NCI-H774 (cell line): ENCODE measurements at places on chromosomes 2 and 18.

DNA sequence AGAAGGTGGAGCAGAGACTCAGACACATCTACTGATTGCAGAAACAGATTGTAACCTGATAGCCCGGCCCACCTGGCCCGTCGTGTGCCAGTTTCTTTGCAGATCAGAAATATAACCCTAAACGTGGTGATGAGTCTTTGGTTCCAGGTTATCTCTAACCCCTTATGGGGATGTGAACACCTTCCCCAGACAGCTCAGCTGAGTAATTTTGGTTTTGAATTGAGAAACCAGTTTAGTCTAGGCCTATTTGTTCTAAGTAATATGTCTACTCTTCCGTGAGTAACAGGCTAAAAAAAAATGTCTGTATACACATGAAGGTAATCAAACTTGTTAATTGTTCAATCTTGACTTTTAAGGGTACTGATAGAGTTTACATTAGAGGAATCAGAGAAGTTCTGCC lies 35.7 kb downstream of the RASGRP3 start:
- no peak for DNase-seq

DNA sequence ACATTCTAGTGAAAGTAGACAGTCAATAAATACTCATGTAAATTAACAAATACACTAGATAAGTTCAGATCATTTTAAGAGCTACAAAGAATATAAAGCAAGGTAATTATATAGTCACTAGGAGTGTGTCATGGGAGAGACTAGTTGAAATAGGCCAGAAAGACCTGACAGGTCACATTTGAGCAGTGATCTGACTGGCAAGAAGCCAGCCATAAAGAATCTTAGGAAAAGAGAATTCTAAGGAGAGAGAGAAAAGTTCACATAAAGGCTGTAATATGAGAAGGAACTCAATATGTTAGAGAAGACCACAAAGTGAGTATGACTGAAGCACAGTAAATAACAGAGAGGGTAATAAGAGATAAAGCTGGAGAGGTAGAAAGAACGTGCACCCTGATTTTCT lies 31.2 kb downstream of the VSNL1 start:
- no peak for DNase-seq

- no peak for DNase-seq
These were observed 216.5 kb upstream of the FN1 start for GRCh38 chr2:215652388-215652787.

- no peak for DNase-seq
These were observed 178.1 kb downstream of the NCKAP5 start for GRCh38 chr2:133390156-133390555.

- no peak for DNase-seq
These were observed 35.8 kb upstream of the DYNAP start for GRCh38 chr18:54555286-54555685.

GRCh38 chr2:96546321-96546720 lies 9.8 kb downstream of the ARID5A start:
- DNase-seq = no peak

GRCh38 chr2:80531319-80531718 lies 226.8 kb upstream of the LRRTM1 start:
- no peak for DNase-seq

DNA sequence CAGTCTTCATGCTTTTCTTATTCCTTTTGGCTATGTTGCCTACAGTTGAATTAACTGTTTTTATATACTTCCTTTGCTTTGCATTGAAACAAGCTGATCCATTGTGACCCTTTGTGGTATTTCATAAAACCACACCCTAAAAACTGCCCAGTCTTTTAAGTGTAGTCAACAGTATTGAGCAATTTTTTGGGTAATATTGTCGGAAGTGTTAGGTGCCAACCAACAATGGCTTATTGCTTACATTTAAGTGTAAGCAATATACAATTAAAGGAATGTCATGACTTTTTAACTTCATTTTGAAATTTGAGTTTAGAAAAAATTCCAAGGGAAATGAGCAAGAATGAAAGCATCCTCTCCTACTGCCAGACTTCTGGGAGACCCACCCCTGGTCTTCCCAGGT lies 174.1 kb downstream of the NEDD4L start:
- DNase-seq = no peak

GRCh38 chr2:31877008-31877407 lies 133.8 kb downstream of the MEMO1 start:
- no peak for DNase-seq
